ENCODE measurements at places on chromosomes 1 and 21.

DNA sequence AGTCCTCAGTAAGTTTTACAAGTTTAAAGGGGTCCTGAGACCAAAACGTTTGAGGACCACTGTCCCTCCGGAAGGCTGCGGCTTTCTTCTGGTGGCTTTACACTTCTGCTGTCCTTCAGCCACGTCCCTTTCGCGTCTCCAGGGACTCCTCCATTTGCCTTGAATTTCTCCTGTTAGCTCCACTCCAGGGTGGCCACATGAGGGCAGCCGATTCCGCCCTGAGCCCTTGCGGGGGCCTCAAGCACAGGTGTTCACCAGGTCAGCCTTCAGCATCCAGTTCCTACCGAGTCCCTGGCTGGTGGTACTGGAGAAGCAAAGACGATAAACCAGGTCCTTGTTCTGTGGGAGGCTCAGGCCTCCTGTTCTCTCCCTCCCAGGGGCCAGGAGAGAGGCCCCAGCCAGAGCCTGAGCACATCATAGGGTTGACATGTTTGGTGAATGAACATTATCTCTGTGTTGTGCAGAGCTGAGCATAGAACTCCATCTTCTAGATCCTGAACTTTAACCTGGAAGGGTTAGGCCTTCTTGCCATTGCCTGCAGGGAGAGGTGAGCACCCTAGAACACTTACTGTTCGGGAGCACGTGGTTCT is 27.4 kb upstream of the COQ8A start:
- peak; percentile 2 for DNase-seq

- DNase-seq = no peak
These were observed 562.8 kb downstream of the KIF26B start for GRCh38 chr1:245717611-245718010.

GRCh38 chr21:34008618-34009017 is 64.8 kb upstream of the MRPS6 start:
- DNase-seq = peak; percentile 82

DNA sequence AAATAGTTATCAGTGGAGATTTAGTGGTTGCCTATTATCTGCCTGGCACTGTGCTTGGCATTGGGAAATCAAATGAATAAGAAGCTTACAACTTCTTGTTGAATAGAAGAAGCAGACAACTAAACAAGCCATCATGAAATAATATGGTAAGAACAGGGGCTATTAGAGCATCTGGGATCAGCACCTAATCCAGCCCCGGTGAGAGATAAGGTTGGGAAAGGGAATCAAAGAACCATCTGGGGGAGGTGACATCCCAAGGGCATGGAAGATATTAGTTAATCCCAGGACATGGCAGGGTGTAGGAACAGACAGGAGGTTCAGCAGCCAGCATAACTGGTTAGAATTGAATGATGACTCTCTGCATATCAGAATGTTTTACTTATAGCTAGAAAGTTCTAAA is 36.3 kb upstream of the SUCO start:
- no peak for DNase-seq

- no peak for DNase-seq
These were observed 460 bp upstream of the ADORA1 start for GRCh38 chr1:203126866-203127665.

- no peak for DNase-seq
These were observed 639.3 kb downstream of the PTPRU start for GRCh38 chr1:29875557-29876028.

GRCh38 chr1:162538815-162539431 is 22.6 kb upstream of the UAP1 start:
- DNase-seq = no peak

DNA sequence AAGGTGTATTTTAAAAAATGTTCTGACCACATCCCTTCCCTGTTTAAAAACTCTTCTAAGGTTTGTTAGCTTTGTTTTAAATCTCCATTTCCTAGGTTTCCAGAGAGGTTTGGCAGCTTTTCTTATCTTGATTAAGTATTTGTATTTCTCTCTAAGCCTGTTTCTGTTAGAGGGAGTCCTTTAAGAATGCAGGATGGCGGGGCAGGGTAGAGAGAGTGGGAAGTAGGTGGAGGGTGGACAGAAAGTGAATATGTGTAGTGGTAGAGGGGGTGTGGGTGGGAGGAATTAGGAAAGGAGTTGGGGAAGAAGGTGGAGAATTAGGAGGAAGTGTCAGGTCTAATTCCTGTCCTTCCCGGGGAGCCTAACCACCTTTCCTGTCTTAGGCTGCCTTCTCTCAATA is 21.2 kb upstream of the SERBP1 start:
- no peak for DNase-seq

GRCh38 chr1:15016526-15016925 is 137.0 kb upstream of the TMEM51 start:
- DNase-seq = no peak

DNA sequence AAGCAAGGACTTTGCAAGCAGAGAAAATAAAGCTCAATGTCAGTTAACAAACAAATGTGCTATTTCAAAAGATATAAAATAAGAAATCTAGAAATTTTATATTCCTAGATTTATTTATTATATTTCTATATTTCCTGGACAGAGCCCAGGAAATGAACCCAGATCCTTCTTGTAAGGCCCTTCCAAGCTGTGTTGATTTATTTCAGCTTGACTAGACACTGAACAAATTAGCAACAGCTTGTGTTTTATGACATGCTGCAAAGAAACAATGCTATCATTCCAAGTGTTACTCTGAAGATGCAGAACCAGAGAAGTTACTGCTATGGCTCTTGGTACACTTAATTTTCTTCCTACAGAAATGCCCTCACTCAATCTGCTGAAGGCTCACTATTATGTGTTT is 6.2 kb downstream of the TGFBR3 start:
- no peak for DNase-seq

- no peak for DNase-seq
These were observed 52.1 kb downstream of the C4BPA start for GRCh38 chr1:207156095-207156494.

- DNase-seq = peak; percentile 80
These were observed 207.8 kb downstream of the SLC45A1 start for GRCh38 chr1:8525558-8526275.

DNA sequence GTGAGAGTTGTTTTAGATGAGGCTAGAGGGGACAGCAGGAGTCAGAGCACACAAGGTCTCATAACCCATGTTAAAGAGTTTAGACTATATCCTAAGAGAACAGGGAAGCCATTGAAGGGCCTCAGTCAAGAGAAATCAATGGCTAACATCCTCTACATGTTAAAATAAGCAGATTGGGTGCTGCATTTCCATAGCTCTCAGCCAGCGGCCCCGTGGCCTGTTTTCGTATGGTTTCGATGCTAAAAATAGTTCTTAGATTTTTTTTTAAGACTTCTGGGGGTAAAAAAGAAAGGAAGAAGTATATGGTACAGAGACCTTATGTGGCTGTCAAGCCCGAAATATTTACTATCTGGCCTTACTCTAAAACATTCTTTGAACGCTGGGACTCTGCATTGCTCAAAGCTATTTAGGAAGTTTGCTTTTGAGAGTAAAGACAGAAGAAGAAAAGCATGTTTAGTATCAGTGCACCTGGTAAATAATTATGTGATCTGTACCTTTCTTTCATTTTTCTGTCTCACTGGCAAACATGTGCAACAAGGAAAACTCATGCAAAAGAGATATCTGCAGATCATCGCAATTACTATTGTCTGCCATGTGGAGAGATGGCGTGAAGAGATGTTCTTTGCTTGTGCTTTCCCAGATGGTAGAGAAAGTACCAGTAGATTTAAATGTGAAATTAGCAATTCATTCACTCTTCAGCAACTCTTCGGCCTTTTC is 8.4 kb downstream of the PDIK1L start:
- no peak for DNase-seq

- no peak for DNase-seq
These were observed 74.7 kb upstream of the COL6A1 start for GRCh38 chr21:45906859-45907258.

DNA sequence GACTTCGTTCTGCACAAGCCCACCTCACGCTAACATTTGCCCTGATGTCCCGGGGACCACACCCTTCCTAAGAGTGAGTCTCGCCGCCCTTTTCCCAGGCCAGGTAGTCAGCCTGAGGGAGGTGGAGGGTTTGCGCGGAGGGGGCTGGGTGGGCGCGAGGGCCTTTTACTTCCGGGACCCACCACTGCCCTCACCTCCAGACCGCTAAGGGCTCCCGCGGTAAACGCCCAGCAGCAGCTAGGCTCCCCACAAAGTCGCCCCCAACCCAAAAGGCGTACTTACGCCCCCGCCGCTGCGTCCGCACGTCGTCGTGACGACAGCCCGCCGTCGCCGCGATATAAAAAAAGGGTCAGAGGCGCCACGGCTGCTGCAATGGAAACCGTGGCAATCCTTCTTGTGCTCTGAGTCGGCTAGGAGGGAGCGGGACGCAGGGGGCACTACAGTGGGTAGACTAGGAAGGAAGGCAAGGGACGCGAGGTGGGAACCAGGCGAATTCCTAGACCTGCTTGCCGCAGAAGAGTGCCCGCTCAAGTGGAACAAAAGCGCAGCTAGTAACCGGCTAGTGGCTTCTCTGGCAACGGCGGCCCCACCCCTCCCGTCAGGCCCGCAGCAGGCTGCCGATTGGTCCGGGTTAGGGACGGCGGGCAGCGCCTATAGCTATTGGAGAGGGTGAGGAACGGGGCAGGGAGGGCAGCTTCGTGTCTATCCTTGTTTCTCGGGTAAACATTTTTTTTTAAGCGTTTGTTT is at the start of gene ODF2L:
Gene ODF2L (minus strand): TSS at position 573 of the 747 bp plus-strand sequence. CDS start 9,296 bp downstream, outside the sequence.
- peak; percentile 86 for DNase-seq

Data from stimulated activated CD8-positive, alpha-beta memory T cell treated with anti-CD3 and anti-CD28 coated beads, Interleukin-7, amount 100 ng/mL, for 48 hours (primary cell).